Right lobe of liver (tissue), 6 donors: ENCODE measurements at places on chromosomes 16 and 17.
A peak's percentile ranks its signal among the peaks of the same experiment; 100 is the strongest.

- H3K4me1 ChIP-seq: no peaks in the 10 kb centered on the region
- no peak overlapping the region for H3K27ac ChIP-seq
- no peak for DNase-seq
- H3K36me3 ChIP-seq: peaks cover 32% of the 10 kb centered on the region
- no peaks in the 10 kb centered on the region for H3K27me3 ChIP-seq
These were observed 41.0 kb downstream of the TADA2A start for GRCh38 chr17:37447641-37448040.

DNA sequence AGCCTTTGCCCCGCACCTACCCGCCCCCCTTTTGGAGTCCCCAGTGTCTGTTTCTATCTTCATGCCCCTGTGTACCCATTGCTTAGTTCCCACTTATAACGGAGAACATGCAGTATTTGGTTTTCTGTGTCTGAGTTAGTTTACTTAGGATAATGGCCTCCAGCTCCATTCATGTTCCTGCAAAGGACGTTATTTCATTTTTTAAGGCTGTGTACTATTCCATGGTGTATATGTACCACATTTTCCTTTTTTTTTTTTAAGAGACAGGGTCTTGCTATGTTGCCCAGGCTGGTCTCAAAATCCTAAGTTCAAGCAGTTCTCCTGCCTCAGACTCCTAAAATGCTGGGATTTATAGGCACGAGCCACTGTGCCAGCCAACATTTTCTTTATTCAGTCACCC, 4.1 kb upstream of the TGFB1I1 start:
- H3K27ac ChIP-seq: no peak overlapping the region
- H3K27me3 ChIP-seq: no peaks in the 10 kb centered on the region
- H3K4me1 ChIP-seq: peaks cover 12% of the 10 kb centered on the region
- H3K36me3 ChIP-seq: peaks cover 27% of the 10 kb centered on the region
- no peak overlapping the region for H3K4me3 ChIP-seq

DNA sequence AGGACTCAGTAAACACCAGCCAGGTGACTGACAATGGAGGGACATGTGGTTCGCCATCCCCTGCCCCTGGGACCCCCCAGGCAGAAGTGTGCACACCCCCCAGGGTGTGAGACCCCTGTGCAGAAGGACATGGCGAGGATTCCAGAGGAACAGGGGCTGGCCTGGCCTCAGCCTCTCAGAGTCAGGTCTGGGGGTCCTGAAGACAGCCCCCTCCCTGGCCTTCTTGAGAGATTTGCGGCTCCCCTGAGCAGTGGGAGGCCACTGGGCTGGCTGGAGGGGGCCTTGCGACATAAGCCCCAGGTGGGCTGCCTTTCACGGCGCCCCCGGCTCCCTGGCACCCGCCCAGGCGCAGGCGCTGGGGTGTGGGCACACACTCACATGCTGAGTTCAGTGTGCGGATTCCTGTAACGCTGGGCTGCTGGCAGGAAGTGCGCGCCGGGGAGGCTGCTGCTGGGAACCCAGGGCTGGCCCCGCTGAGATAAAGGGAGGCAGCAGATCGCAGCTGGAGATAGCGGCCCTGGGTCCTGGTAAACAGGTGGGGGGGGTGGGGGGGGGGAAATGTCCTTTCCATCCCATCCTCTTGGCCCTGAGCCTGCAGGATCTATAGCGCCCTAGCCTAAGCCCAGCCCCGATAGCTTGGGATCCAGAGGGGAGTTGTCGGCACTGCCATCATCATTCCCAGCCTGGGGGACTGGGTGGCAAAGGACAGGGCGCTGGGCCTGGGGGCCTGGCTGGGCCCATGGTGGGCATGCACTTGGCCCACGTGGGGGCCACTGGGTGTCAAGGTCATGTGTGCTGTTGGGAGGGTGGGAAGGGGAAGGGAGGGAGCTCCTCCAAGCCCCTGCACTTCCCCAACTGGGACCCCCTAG, 27.1 kb downstream of the TMEM235 start:
- H3K27ac ChIP-seq: peak overlapping the region; percentile 59
- no peaks in the 10 kb centered on the region for H3K36me3 ChIP-seq
- H3K4me1 ChIP-seq: no peaks in the 10 kb centered on the region
- no peak overlapping the region for H3K4me3 ChIP-seq

GRCh38 chr17:44664867-44665266, 8.6 kb downstream of the MEIOC start:
- H3K4me3 ChIP-seq: no peak overlapping the region
- H3K4me1 ChIP-seq: no peaks in the 10 kb centered on the region
- H3K27ac ChIP-seq: no peak overlapping the region
- no peak for DNase-seq

DNA sequence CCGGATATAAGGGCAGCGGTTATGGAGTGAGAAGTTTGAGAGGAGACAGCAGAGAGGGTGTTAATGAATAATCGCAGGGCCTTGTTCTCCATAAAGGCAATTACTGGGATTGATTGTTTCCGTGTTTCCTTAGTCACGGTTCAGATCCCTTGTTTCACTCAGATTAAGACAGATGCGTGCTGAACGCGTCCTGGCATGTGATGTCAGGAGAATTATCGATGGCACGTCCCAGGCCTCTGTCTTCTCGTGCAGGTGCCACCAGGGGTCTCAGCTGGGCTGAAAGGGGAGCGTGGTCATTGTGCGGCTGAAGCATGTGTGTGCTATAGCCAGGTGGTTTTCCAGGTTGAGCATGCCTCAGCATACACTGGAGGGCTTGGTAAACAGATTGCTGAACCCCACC, 142.4 kb upstream of the NOL11 start:
- H3K4me1 ChIP-seq: no peaks in the 10 kb centered on the region
- H3K36me3 ChIP-seq: no peaks in the 10 kb centered on the region
- H3K4me3 ChIP-seq: no peak overlapping the region
- H3K27me3 ChIP-seq: no peaks in the 10 kb centered on the region
- H3K27ac ChIP-seq: no peak overlapping the region

- DNase-seq: no peak
- no peak overlapping the region for H3K4me3 ChIP-seq
- no peaks in the 10 kb centered on the region for H3K36me3 ChIP-seq
These were observed 25.0 kb downstream of the FBXL20 start for GRCh38 chr17:39376434-39376833.

GRCh38 chr17:14098246-14098645, 28.9 kb downstream of the COX10 start:
- no peak overlapping the region for H3K27ac ChIP-seq
- no peaks in the 10 kb centered on the region for H3K27me3 ChIP-seq
- no peaks in the 10 kb centered on the region for H3K4me1 ChIP-seq

- H3K36me3 ChIP-seq: no peaks in the 10 kb centered on the region
- H3K27ac ChIP-seq: no peak overlapping the region
- H3K4me1 ChIP-seq: peaks cover 4% of the 10 kb centered on the region
- no peaks in the 10 kb centered on the region for H3K27me3 ChIP-seq
- no peak overlapping the region for H3K4me3 ChIP-seq
These were observed 1.7 kb upstream of the SGCA start for GRCh38 chr17:50163843-50164696.

DNA sequence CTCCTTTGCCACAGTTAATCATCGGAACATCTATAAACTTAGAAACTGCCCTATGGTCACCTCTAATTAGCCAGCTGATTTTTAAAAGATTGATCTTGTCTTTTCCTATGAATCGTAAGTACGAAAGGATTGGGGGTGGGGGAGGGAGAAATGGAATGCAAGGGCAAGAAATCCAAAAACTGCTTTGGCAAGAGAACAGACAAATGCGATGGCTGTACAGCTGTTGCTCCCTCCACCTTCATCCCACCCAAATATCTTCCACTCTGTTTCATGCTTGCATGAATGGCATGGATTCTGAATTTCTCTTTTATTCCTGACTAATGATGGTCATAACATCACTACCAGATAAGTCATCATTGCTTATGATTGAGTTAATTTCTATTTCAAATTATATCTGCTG, 165.7 kb downstream of the STX8 start:
- H3K4me1 ChIP-seq: no peaks in the 10 kb centered on the region
- no peaks in the 10 kb centered on the region for H3K27me3 ChIP-seq
- no peak for DNase-seq
- no peak overlapping the region for H3K27ac ChIP-seq

DNA sequence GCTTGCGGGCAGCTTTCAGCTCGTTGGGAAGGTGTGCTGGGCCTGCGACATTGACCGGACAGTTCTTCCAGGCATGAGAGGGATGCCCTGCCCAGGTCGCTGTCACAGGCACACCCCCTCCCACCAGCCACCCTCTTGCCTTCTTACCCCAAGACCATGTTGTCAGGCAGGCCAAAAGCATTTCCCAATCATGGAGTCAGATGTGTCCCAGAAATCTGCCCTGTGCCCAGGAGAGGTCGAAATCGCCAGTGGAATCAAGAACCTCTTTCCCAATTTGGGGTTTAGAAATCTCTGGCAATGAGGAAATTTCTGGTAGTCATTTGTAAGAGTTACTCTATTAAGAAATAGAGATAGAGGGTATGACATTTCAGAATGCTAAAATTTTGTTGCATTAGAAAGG, 177.1 kb downstream of the RAB11FIP4 start:
- DNase-seq: peak; percentile 67
- H3K4me3 ChIP-seq: peak overlapping the region; percentile 33
- no peaks in the 10 kb centered on the region for H3K27me3 ChIP-seq
- peak overlapping the region; percentile 84 for H3K27ac ChIP-seq
- H3K36me3 ChIP-seq: no peaks in the 10 kb centered on the region
- H3K4me1 ChIP-seq: no peaks in the 10 kb centered on the region

GRCh38 chr16:31105677-31106213, 2.4 kb upstream of the BCKDK start:
- H3K36me3 ChIP-seq: no peaks in the 10 kb centered on the region
- no peaks in the 10 kb centered on the region for H3K27me3 ChIP-seq
- DNase-seq: peak; percentile 95
- no peak overlapping the region for H3K4me3 ChIP-seq

DNA sequence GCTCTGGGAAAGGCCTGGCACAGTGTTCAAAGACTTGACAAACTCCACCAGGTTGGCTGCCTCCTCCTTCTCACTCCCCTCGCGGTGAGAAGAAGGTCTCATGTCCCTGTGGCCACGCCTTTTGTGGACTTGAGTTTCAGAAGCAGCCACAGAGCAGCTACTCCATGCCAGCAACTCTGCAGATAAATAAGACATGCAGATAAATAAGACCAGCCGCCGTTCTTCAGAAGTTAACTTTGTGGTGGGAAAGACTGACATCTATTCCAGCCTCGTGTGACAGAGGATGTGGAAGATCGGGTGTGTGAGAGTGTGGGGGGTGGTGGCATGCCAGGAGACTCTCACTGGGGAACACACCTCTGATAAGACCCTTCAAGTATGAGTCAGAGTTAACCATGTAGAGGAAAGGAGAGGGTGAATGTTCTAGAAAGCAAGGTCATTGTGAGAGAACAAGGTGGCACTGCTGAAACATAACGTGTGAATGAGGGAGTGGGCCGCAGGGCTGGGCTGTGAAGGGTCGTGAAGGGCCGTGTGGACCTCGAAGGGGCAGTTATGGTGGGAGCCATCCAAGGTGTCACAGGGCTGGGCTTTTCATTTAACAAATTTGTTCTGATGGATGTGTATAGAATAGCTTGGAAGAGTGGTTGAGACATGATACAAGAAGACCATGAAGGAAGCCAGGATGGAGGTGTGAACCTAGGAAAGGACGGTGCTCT, 830 bp downstream of the SPACA3 start:
- H3K4me3 ChIP-seq: no peak overlapping the region
- no peaks in the 10 kb centered on the region for H3K27me3 ChIP-seq
- DNase-seq: no peak
- no peaks in the 10 kb centered on the region for H3K36me3 ChIP-seq
- H3K27ac ChIP-seq: no peak overlapping the region
- no peaks in the 10 kb centered on the region for H3K4me1 ChIP-seq

DNA sequence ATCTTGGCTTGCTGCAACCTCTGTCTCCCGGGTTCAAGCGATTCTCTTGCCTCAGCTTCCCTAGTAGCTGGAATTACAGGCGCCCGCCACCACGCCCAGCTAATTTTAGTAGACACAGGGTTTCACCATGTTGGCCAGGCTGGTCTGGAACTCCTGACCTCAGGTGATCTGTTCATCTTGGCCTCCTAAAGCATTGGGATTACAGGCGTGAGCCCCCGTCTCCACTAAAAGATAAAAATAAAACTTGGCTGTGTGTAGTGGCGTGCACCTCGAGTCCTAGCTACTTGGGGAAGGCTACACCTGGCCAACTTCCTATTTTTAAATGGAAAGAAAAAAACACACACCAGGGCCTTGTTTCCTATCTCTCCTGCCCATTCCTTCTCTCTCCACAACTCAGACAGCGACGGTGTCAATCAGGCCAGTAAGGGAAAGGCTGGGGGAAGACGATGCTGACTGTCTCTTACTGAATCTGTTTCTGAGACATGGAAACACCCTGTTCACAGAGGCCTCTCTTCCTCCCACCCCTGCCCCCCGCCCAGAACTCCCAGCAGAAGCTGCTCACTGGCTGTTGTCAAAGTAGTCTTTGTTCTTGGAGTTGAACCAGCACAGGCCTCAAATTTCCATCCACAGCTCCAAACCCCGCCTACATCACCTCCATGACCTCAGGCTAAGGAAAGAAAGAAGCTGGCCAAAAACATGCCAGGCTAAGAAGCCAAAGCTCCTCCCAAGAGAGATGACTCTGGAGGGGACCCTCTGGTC, 96.6 kb downstream of the NXN start:
- H3K27me3 ChIP-seq: no peaks in the 10 kb centered on the region
- peak overlapping the region; percentile 63 for H3K27ac ChIP-seq
- no peaks in the 10 kb centered on the region for H3K36me3 ChIP-seq
- no peak overlapping the region for H3K4me3 ChIP-seq
- no peak for DNase-seq

DNA sequence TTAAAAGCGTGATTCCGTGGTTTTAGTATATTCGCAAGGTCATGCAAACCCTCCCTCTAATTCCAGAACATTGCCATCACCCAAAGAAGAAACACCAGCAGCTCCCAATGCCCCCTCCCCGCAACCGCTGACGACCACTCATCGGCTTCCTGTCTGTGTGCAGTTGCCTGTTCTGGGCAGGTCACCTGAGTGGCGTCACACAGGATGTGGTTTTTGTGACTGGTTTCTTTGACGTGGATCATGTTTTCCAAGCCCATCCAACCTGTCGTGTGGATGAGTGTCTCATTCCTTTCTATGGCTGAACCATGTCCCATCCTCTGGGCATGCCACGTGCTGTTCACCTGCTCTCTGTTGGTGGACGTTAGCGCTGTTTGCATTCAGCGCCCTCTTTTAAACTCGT, 8.2 kb upstream of the ATP2C2 start:
- H3K4me1 ChIP-seq: no peaks in the 10 kb centered on the region
- no peaks in the 10 kb centered on the region for H3K27me3 ChIP-seq
- no peaks in the 10 kb centered on the region for H3K36me3 ChIP-seq
- DNase-seq: no peak

GRCh38 chr17:48131216-48131824, 23.8 kb downstream of the SNX11 start:
- no peak overlapping the region for H3K4me3 ChIP-seq
- no peak overlapping the region for H3K27ac ChIP-seq
- DNase-seq: no peak
- H3K36me3 ChIP-seq: no peaks in the 10 kb centered on the region

GRCh38 chr17:6599364-6599763, 41.1 kb downstream of the KIAA0753 start:
- no peak for DNase-seq
- H3K27me3 ChIP-seq: no peaks in the 10 kb centered on the region
- H3K36me3 ChIP-seq: peaks cover 5% of the 10 kb centered on the region
- no peak overlapping the region for H3K27ac ChIP-seq

- no peak overlapping the region for H3K4me3 ChIP-seq
- peak overlapping the region; percentile 43 for H3K27ac ChIP-seq
- peak; percentile 15 for DNase-seq
- H3K4me1 ChIP-seq: peaks cover 54% of the 10 kb centered on the region
- no peaks in the 10 kb centered on the region for H3K36me3 ChIP-seq
- no peaks in the 10 kb centered on the region for H3K27me3 ChIP-seq
These were observed 106.7 kb downstream of the CMIP start for GRCh38 chr16:81551151-81551808.
